NCI-H1048 (cell line): ENCODE measurements at places on chromosomes 16 and 17.

- DNase-seq, result no peak
Observed at GRCh38 chr17:58525239-58525638, 10.8 kb upstream of the MTMR4 start.

GRCh38 chr17:10681866-10682446 lies 15.4 kb downstream of the SCO1 start:
- no peak for DNase-seq

DNA sequence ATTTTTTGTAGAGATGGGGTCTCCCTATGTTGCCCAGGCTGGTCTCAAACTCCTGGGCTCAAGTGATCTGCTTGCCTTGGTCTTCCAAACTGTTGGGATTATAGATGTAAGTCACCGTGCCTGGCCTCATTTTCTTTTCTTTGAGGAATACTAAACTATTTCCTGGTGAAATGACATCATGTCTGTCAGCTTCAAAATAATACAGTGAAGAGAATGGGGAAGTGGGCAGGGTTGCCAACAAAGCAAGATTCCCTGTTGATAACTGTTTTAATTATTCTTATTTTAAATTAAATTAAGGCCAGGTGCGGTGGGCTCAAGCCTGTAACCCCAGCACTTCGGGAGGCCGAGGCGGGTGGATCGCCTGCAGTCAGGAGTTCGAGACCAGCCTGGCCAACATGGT lies 21.1 kb downstream of the PIPOX start:
- no peak for DNase-seq

- no peak for DNase-seq
Observed at GRCh38 chr16:68267612-68268405, 3.5 kb downstream of the SLC7A6 start.

DNA sequence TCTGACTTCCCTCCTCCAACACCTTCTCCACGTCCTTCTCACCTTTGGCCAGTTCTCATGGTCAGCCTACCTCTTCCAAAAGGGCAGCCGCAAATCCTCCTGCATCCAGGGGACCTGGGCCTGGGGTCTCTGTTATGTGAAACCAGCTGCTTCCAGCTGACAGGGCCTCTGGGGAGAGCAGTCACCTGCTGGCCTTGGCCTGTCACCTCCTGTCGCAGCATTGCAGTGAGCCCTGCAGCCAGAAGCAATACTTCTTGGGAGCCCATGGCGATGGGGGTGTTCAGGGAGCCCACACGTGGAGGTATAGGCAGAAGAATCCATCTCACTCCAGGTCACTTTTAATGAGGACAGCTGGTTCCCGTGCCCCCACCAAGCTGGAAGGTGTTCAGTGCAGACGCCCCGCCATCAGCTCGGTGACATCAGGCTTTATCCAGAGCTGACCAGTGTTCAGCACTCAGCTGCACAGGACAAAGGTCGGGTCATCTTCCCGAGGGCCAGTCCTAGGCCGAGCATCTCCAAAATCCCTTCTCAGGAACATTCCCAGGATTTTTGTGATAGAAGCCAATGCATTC lies 1.7 kb upstream of the SLC47A2 start:
- no peak for DNase-seq

GRCh38 chr17:43316522-43317142 lies 82.2 kb upstream of the ARL4D start:
- no peak for DNase-seq

- no peak for DNase-seq
Observed at GRCh38 chr17:42683407-42684034, 1.2 kb downstream of the CNTNAP1 start.

DNA sequence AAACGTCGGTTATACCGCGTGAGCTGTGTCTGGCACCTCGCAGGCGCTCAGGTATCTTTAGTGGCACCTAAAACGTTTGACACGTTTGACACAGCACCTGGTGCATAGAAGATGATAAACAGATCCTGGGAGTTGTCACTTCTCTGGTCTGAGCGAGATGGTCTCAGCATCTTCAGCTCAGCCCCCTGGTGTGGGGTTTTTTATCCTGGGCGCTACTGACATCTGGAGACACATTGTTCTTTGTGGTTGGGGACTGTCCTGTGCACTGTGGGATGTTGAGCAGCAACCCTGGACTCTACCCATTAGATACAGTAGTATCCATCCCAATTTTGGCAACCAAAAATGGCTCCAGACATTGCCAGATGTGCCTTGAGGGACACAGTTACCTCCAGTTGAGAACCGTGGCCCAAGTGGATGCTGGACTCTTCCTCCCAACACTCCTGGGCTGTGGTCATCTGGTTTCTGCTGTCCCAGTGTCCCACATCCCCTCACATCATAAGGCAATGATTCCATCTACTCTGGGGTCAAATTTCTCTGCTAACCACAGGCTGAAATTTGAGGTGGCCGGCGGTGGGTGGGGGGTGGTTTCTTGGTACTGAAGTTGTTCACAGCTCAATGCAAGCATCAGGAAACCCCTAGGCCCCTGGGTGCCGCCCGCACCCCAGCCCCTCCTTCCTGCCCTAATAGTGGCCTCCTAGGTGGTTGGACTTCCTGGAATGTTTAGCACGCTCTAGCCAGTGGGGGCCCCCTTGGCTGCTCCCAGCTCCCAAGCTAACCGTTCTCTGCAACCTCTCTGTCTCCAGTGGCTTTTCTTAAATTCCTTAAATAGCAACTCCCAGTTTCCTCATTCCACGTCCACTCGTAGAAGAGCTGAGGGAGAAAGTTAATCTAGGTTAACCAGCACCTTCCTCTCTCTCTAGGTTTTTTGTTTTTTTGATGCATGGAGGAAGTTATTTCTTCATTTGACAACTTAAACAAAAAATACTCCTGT lies 124.8 kb downstream of the ABCC1 start:
- DNase-seq, result no peak

GRCh38 chr17:7102421-7102820 lies 12.2 kb downstream of the ASGR2 start:
- no peak for DNase-seq

- DNase-seq, result no peak
Observed at GRCh38 chr17:72393553-72393952, 272.7 kb downstream of the SOX9 start.

- no peak for DNase-seq
Observed at GRCh38 chr17:52047086-52047485, 111.4 kb downstream of the CA10 start.

DNA sequence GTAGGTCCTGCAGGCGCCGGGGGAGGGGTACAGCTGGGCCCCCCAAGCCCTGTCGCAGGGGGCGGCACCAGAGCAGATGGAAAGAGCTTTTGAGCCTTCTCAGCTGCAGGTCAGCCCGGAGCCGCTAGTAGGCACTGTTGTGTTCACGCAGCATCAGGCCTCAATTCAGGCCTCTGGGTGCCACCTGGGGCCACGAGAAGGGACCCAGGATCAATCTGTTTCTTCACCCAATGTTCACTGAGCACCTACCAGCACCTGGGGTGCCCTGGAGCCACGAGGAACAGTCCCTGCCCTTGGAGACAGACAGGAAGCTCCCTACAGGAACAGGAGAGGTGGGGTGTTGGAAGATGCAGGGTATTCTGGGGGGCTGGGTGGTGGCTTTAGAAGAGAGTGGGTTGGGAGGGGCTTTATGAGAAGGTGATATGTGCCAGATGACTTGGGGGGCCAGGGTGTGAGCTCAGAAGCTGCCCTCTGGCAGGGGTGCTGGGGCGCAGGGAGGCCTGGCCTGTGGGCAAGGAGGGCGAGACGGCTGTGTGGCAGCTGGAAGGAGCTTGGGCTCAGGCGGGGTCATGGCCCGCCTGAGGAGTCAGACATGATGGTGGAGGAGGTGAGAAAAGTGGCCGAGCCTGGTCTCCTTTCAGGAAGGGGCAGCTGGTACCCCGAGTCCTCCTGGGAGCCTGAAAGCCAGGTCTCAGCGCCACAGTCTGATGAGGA lies 121.9 kb upstream of the GSE1 start:
- no peak for DNase-seq

DNA sequence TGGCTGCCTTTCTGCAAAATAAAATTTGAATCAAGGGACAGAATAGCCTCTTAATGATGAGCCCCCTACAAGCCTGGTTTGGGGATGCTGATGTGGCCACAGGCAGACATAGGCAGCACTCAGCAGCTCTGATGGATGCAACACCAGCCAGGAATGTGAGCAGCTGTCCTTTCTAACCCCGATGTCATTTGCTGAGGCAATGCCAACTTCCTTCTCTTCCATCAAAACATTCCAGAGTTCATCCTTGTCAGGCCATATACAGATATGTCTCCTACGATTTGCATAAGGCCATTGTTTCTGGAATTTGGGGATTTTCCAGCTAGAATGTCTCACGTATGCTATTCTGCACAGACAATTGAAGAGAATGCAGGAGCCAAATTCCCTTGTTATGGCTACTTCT lies 52.1 kb upstream of the MYOCD start:
- no peak for DNase-seq

DNA sequence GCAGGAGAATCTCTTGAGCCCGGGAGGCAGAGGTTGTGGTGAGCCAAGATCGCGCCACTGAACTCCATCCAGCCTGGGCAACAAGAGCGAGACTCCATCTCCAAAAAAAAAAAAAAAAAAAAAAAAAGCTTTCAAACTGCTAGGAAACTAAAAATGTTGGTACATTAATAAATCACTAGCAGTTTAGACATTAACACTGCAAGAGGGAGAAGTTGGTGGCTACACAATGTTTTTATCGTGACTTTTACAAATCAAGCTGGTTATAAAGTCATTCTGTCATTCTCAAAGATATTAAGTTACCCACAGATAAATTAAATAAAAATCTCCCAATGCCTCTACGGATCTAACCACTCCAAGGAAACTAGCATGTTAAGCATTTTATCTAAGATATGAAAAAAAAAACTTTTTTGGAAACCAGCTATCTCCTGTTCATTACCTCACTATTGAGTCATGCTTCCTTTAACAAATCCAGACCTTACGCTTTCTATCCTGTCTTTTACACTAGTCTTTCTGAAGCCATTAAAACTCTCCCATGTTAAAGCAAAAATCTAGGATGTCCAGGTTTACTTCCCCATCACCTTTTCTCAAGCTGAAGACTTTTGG lies 85.9 kb upstream of the SMURF2 start:
- DNase-seq, result no peak

DNA sequence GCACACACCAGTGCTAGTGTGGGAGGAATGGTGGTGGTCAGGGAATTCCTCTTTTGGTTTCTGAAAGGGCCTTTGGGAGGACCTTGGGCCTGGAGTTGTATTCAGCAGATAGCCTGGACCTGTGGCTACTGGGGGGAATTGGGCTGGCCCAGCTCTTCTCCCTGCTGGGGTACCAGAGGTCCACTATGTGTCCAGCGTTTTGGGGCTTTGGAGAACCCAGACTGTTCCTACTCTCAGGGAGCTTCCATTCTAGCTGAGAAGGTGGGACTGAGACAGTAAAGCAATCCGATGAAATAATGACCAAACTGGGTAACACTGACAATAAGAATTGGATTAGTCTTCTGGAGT lies 2.4 kb downstream of the EPN3 start:
- no peak for DNase-seq

DNA sequence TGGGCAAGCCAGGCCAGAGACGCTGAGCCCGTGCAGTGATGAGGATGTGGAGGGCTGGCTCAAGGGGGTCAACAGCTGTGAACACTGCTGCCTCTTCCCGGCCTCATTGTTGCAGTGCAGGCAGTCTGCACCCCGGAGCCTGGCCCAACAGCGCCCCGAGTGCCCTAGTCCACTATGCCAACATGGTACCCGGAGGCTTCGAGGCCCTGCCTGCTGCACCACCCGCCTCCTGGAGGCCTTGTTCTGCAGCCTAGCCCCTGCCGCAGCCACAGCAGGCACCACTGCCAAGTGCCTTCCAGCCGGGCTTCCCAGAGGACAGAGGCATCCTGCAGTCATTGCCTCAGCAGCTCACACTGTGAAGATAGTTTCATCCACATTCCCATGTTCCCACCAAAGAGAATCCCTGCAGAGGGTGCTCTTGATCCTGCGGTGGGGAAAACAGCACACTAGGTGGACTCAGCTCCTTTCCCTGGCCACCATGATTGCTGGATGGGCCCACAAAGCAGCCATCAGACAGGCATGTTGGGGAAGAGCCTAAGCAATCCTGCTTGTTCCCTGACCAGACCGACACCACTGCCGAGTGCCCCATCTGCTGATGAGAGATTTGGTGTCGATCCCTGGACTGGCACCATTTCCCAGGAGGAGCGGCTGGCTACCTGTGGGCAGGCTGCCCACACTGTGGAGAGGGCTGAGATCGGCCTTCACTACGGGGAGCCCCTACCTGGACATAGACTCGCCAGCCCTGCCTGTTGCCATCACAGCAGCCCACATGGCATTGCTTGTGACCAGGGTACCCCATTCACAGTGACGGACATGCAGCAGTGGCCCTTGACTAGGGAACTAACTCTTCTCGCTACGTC lies 44.9 kb downstream of the USP22 start:
- no peak for DNase-seq
